ENCODE measurements at places on chromosomes 5 and 9.

GRCh38 chr5:140632366-140633020 lies 482 bp downstream of the CD14 start:
- peak; percentile 23 for DNase-seq

DNA sequence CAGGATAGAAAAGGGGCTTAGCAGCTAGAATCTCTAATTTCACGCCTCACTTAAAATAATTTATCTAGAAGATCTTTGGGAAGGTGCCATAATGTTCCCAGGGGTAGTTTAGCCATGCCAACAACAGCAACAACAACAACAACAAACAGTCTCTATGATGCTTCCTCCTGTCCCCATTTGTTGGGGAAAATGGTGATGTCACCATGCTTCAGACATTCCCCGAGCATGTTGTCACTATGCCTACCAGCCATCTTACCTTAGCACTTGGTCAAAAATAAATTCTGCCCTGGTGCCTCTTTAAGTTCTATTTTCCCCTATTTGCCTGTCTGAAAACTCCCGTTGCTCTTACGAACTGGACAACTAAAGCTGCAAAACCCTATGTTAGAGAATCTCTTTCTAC lies 76.6 kb downstream of the KCNN2 start:
- no peak for DNase-seq

GRCh38 chr5:112293587-112293986 lies 125.5 kb downstream of the EPB41L4A start:
- DNase-seq = peak; percentile 26

GRCh38 chr5:14066326-14066725 lies 76.8 kb upstream of the TRIO start:
- DNase-seq = no peak

DNA sequence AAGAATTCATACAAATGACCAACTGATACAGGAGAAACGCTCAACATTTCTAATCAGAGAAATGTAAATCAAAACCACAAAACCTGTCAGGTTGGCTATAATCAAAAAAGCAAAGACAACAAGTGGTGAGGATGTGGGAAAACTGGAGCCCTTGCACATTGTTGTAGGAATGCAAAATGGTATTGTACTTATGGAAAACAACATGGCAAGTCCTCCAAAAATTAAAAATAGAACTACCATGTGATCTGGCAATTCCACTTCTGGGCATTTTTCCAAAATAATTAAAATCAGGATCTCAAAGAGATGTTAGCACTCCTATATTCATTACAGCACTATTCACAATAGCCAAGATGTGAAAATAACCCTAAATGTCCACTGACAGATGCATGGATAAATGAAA lies 76.1 kb downstream of the FNIP1 start:
- DNase-seq = no peak

DNA sequence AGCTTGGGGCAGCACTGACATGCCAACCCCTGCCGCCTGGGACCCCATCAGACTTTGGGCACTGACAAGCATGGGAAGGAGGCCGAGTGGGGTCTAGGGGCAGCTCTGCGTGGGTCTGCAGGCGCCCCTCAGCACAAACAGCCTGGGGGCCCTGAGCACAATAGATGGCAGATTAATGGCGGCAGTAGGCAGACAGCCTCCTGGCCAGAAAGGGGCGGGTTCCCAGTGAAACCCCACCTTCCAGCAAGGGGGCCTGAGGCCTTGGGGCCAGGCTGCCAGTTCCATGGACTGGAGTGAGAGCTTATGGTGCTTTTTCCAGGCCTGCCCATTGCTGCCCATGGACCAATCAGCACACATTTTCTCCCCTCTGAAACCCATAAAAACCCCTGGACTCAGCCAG lies 2031.2 kb downstream of the EFNA5 start:
- DNase-seq = no peak

- no peak for DNase-seq
Observed at GRCh38 chr5:95739857-95740256, 8.7 kb downstream of the RHOBTB3 start.

GRCh38 chr9:114072184-114073140 lies 5.6 kb downstream of the AMBP start:
- peak; percentile 7 for DNase-seq

DNA sequence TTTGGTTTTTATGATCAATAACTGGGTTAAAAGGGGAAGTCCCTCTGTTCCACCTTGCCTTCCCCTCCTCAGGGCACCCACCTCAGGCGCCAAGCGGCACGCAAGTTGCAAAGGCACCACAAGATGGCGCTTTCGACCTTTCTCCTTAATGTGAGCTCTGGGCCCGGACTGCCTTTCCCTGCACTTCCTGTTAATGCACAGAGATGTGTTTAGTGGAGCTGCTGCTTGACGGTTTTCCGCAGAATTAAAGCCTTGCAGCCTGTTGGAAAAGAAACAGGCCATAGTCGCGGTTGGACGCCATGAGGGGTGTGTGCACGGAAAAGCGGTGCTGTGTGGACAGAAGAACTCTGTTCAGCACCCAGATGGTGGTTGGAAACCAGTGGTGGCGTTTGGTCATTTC lies 17.9 kb downstream of the CXCL14 start:
- peak; percentile 69 for DNase-seq

DNA sequence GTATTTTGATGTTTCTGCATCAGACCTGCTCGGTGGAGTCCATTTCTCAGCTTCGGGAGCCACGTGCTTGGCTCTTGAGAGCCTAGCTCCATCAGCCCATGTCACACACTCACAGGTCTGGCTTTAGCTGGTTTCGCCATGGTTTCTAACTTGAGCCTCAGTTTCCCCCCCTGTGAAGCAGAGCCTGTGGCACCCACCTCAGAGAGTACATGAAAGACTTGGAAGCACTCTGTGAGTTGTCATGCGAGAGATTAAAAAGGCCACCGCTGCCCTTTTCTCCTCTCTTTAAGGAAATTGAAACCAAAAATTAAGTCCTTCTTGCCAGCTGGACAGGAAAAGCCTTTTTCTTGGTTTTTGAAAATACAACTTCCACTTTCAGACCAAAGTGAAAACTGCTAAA lies 8.8 kb downstream of the TENT4A start:
- DNase-seq = no peak

DNA sequence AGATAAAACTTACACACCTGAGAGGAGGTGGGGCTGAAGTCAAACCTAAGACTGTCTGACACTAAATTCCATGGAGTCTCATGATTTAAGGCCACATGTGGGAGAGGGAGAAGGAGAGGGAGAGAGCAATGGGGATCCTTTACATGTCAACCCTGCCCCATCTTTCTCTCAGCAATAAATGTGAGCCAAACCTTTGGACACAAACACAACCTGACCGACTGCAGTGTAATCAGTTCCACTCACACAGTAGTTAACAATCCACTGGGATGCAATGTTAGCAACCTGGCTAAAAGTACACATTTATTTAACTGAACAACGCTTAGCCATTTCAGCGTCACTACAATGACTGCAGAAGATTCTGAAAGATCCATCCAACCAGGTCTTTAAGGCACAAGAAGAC lies 273.0 kb downstream of the GLIS3 start:
- no peak for DNase-seq

GRCh38 chr9:119004618-119004990 lies 364.6 kb downstream of the BRINP1 start:
- DNase-seq = no peak

DNA sequence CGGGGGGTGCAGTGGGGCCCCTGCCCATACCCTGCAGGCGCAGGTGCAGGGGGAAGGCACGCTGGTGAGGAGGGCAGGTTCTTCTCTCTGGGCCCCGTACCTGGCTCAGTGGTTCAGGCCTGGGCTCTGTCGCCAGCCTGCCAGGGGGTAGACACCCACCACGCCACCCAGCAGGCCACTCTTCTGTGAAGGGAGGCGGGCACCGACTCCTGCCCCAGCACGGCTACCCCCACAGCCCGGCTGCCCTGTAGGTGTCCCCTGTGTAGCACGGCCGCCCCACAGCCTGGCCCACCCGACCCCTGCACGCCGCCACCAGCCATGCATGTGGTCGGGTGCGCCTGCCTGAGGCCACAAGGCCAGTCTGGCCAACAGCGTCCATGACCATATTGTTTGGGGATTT lies 1.7 kb downstream of the LCN6 start:
- no peak for DNase-seq

- no peak for DNase-seq
Observed at GRCh38 chr5:159224471-159224870, 15.1 kb upstream of the RNF145 start.

GRCh38 chr9:82202808-82203207 lies 214.2 kb downstream of the SPATA31D1 start:
- no peak for DNase-seq
